ENCODE measurements at places on chromosomes 1 and 21. TPM values are rescaled to one million over a fixed set of nuclear protein-coding genes. Genes with fewer than 3 reads are reported as not detected.

Gene MANEAL
- 1.3 TPM for total RNA-seq

Gene RIMKLA
- 0.38 TPM for total RNA-seq

Gene ANXA9
- 0.79 TPM for total RNA-seq

Gene RGSL1
- total RNA-seq = 1.7 TPM

Gene FNDC10
- not detected for total RNA-seq

Gene CPT2
- total RNA-seq = 30.4 TPM

Gene AKR1A1
- 114 TPM for total RNA-seq

Gene SERPINC1
- total RNA-seq = not detected

Gene PMF1
- 50.8 TPM for total RNA-seq

Gene MYBPH
- total RNA-seq = not detected

Gene KIF26B
- total RNA-seq = 0.32 TPM

Gene EPHB2
- total RNA-seq = 3.5 TPM

Gene SLC45A1
- 2.3 TPM for total RNA-seq

DNA sequence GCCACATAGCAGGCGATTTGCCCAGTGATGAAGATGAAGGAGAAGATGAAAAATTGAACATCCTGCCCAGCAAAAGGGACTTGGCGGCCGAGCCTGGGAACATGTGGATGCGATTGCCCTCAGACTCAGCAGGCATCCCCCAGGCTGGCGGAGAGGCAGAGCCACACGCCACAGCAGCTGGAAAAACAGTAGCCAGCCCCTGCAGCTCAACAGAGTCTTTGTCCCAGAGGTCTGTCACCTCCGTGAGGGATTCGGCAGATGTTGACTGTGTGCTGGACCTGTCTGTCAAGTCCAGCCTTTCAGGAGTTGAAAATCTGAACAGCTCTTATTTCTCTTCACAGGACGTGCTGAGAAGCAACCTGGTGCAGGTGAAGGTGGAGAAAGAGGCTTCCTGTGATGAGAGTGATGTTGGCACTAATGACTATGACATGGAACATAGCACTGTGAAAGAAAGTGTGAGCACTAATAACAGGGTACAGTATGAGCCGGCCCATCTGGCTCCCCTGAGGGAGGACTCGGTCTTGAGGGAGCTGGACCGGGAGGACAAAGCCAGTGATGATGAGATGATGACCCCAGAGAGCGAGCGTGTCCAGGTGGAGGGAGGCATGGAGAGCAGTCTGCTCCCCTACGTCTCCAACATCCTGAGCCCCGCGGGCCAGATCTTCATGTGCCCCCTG, 3.3 kb downstream of the ZBTB18 start:
- DNase-seq = no peak

- no peak for DNase-seq
These were observed 316.9 kb downstream of the VAV3 start for GRCh38 chr1:107648071-107648470.

DNA sequence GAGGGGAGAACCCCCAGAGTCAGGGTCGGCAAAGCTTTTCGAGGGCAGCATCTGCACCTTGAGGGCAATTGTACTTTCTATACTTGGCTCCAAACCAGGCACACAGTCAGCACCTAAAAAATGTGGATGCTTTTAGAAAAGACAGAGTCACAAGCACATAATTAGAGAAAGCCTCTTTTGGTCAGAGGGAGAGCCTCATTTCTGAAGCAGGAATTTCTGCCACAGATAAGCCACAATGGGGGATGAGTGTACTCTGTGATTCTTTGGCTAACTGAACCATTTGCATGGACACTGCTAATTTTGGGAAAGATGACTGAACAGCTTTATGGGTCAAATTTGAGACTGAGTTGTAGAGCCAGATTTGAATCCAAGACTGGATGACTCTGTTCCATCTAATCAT, 635.7 kb downstream of the KIF26B start:
- DNase-seq = no peak

GRCh38 chr1:13224480-13225060, 1.4 kb downstream of the PRAMEF18 start:
- DNase-seq = no peak

DNA sequence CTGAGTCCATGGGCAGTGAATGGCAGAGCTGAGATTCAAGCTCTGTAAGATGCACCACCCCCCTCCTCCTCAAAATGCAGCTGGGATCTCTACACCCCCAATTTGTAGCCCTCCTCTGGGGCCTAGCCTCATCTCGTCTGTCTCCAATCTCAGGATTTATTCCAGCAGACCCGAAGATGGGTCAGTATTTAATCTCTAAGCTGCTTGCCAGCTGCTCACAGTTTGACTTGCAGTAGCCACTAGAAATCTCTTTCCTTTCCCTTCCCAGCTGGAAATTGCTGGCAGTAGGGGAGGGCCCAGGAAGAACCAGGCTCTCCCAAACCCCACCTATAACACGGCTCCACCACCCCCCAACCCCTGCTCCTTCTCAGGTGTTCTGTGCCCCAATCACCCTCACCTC, 1.5 kb downstream of the LACTBL1 start:
- DNase-seq = no peak

- DNase-seq = no peak
These were observed 7.1 kb upstream of the CLEC20A start for GRCh38 chr1:178503849-178504248.

GRCh38 chr1:218273762-218274479, 11.2 kb upstream of the RRP15 start:
- DNase-seq = no peak

- DNase-seq = no peak
These were observed 87.3 kb downstream of the USP24 start for GRCh38 chr1:55127827-55128343.

- no peak for DNase-seq
These were observed 14.8 kb downstream of the PI4KB start for GRCh38 chr1:151312411-151312810.

DNA sequence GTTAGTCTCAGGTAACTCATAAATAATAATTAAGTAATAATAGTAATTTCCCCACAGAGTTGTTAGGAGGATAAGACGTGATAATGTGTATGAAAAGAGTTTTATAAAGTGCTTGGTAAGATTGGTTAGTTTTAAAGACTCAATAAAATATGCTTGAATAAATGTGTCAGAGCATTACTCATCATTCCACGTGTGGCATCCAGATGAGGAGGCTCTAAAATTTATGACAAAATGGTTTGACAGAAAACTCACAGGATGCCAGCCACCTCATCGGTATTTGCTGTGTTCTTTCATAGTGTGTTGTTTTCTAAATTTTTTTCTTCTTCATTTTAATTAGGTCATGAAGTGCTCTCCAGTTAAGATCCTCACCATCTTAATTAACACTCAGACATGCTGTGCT, 19.1 kb upstream of the SPAG17 start:
- DNase-seq = no peak

DNA sequence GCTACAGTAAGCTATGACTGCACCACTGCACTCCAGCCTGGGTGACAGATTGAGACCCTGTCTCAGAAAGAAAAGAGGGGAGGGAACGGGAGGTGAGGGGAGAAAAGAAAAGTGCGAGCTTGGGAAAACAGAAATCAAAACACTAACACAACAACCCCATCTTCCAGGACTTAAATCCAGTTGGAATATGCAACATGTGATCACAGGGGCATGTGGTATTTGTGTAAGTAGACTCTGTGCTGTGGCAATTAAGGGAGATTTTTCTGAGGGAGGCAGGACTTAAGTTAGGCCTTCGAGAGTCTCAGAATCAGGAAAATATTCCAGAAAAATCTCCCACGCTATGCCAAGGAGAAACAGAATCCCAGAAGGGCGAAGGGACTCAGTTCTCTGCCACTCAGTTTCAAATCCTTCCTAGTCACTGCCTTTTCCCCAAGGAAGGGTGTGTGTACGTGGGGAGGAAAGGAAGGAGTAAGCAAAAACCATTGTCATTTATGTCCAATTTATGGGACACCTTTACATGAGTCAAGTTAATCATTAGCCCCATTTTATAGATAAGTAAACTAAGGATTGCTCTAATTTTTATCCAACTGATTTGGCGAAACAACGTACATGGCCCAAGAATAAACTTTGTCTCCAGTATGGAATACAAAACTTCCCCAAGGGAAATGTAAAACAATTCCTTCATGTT, 12.3 kb downstream of the ID3 start:
- DNase-seq = no peak

GRCh38 chr1:151716771-151717631, at the start of gene CELF3:
TSS of gene CELF3 (minus strand) at chr1:151716803. CDS start at chr1:151716020, 783 bp downstream.
- DNase-seq = no peak

GRCh38 chr1:217181756-217182155, 449.1 kb downstream of the GPATCH2 start:
- no peak for DNase-seq

DNA sequence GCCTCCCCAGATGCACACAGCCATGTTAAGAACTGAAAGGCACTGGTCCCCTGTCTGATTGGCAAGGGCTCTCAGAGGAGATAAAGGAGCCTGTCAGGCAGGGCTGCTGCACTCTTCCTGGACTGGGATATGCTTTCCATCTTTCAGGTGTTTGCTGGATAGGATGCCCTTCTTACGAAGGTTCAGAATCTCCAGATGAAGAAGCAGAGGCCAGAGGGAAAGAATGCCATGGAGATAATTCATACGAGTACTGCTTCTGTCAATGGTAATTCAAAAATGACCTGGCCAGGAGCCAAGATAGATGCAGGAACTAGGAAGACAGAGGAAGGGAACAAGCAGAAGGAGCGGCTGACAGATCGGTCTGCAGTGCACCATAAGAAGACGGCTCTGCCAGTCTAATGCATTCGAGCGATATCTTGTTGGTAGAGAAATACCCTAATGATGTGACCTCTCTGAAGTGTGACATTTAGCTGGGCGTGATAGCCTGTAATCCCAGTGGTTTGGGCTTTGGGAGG, 16.6 kb upstream of the ATP2B4 start:
- DNase-seq = no peak

- DNase-seq = no peak
These were observed 51.0 kb downstream of the ADARB1 start for GRCh38 chr21:45125357-45125756.

- no peak for DNase-seq
These were observed 43.0 kb upstream of the TENT5C start for GRCh38 chr1:117562581-117563491.

DNA sequence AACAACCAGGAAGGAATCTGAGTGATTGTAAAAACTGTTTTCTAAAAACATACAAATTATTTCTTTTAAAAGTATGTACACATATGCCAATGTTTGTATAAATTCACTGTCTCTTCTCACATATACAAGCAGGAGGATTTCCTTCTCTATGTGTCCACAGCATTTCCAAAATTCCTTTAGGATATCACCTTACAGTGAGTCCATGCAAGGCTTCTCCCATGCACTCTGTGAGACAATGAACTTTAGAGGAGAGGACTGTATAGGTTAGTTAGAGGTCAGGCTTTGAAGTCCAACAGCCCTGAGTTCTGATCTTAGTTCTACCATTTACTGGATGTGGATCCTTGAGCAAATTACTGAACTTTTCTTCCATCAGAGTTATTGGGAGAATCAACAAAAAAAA, 34.1 kb upstream of the USH2A start:
- no peak for DNase-seq

DNA sequence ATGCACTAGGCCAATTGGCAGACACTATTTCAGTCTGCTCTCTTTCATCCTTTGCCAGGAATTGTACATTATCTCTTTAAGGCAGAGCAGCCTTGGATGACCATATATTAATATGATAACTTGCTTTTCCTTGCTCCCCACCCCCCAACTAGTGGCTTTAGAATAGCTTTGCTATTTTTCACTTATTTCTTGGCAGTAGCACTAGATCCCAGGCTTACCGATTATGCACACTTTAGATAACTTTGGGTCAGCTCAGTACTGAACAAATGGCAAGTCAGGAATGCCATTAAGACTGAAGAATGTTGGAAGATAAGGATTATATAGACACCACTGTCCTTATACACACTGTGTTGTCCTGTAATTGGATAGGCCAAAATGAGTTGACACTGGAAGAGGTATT, 146.4 kb downstream of the FGGY start:
- no peak for DNase-seq

- no peak for DNase-seq
These were observed 101.6 kb downstream of the KCND3 start for GRCh38 chr1:111887875-111888274.

DNA sequence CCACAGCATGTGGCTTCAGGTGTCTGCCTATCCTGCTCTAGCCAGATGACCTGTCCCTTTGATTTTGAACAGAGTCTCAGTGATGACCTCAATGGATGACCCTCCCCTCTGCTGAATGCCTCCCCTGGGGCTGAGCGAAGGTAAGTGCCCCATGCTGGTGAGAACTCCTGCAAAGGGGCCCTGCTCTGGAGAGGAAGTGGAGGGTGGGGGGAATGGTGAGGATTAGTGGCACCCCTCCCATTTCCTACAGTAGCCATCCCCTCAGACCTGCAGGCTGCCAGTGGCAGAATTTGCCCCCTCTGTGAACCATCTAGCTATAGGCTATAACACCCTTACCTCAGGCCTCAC, 3.7 kb upstream of the PMVK start:
- no peak for DNase-seq

- DNase-seq = no peak
These were observed 396 bp downstream of the ELAVL4 start for GRCh38 chr1:50109116-50109515.

DNA sequence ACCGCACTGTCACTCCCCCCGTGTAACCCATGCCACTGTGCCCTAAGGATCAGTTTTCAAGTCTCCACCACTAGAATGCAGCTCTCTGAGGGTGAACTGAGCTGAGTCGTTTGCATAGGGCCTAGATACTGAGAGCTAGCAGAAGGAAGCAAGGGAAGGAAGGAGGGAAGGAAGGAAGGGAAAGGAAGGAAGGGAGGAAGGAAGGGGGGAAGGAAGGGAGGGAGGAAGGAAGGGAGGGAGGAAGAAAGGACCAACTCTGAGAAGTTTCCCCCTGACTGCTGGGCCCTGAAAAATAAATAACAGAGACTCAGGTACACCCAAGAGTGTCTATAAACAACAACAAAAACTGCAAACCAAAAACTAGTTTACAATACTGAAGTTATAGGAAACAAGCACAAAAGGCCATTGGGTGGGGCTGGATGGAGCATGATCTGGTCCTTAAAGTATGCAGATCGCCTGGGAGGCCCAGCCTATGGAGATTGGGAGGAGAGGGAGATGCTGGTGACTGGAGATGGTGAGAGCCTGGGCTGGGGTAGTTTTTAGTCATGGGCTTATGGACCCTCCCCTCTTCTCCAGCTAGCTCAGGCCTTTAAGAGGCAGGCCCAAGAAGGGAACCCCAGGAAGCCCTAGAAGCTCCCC, 1.7 kb upstream of the MRPS15 start:
- no peak for DNase-seq

- DNase-seq = no peak
These were observed 147.0 kb upstream of the COA6 start for GRCh38 chr1:234226113-234226818.

DNA sequence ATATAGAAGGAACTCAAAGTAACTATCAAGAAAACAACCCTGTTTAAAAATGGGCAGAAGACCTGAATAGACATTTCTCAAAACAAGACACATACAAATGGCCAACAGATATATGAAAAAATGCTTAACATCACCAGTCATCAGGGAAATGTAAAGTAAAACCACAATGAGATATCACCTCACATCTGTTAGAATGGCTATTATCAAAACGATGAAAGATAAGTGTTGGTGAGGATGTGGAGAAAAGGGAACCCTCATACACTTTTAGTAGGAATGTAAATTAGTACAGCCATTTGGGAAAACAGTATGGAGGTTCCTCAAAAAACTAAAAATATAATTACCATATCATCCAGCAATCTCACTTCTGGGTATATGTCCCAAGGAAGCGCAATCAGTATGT, 3.0 kb downstream of the CTSS start:
- DNase-seq = no peak

- DNase-seq = no peak
These were observed 50.8 kb downstream of the CAPN9 start for GRCh38 chr1:230797942-230798365.

Data from omental fat pad (tissue), 4 donors.